ENCODE measurements at places on chromosomes 3 and 15.
A peak's percentile ranks its signal among the peaks of the same experiment; 100 is the strongest.

GRCh38 chr3:104437131-104437750 is 929.5 kb upstream of the ALCAM start:
- no peak for DNase-seq

DNA sequence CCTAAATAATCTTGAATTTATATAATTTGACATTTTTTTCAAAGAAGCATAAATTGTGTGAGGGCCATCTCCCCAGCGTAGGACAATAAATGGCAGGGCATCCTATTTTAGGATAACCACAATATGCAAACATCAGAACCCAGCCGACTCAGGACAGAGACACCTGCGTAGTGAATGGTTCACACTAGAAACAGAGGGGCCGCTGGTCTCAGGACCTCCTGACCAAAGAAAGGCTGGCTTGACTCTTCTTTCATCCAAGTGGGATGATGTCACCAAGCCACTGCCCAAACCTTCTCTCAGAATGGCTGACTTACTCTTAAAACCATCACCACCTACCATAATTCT is 162.1 kb downstream of the FOXP1 start:
- no peak for DNase-seq

DNA sequence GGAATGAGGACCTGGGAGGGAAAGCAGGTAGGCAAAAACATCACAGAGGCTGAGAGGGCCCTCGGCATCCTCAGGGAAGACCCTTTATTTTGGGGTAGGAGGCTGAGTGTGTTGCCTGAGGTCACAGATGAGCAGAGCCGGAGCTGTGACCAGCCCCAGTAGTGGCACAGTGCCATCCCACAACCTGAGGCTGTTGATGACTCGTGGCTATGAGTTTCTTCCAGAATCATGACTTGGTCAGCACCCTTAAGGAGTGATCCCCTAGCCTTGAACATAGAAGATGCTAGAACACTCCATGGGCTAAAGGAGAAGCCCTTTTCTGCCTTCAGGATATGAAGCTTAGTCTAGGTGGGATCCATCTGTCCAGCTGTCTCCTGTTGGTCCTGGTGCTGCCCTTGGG is 19.5 kb upstream of the CXCR6 start:
- DNase-seq, result no peak

DNA sequence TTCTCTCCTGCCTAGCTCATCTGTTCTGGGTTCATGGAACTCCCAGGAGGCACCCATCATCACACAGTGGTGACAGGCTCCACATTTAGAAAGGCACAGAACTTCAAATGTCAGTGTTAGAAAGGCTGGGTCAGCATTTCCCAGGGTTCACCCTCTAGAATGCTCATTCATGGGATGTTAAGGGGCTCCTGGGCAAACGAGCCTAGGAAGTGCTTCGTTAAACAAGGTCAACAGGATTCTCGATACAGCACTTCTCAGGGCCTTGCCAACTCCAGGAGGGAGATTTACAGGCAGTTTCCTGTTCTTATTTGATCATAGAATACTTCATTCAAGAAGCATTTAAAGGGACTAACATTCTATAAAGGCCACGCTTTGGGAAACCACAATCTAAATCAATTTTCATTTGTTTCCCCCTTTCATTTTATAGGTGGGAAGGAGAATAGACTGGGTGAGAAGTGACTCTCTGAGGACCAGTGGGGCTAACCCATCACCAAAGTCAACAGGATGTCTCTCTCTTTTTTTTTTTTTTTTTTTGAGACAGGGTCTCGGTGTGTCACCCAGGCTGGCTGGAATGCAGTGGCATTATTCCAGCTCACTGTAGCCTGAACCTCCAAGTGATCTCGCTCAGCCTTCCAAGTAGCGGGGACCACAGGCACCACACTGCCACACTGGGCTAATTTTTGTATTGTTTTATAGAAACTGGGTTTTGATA is 14.3 kb downstream of the IGDCC4 start:
- no peak for DNase-seq

GRCh38 chr3:52782412-52783210 is 5.2 kb downstream of the ITIH1 start:
- peak; percentile 1 for DNase-seq

GRCh38 chr15:32705446-32705845 is 12.4 kb upstream of the GREM1 start:
- no peak for DNase-seq

GRCh38 chr15:69652293-69652692 is 199.7 kb downstream of the RPLP1 start:
- no peak for DNase-seq

- DNase-seq, result no peak
Measured at GRCh38 chr3:117439812-117440211, 730.2 kb downstream of the TUSC7 start.

DNA sequence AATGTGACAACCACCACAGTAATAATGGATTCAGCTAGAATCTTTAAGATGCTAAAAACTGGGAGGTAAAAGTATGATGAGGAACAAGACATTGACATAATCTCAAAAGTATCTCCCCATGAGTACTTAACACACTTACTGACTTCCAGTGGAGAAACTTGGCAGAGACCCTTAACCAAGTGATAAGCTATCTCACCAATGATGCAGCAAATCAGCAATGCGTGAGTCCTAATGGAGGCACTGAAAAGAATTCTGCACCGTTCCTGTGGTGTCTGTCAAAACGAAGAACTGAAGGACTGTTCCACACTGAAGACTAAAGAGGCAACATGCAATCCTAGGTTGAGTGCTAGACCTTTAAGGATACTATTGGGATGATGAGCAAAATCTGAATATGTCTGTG is 67.9 kb upstream of the OCA2 start:
- DNase-seq, result no peak

- DNase-seq, result no peak
Measured at GRCh38 chr3:55885721-55886120, 398.6 kb upstream of the WNT5A start.

- no peak for DNase-seq
Measured at GRCh38 chr15:27418726-27419125, 447.7 kb downstream of the GABRG3 start.

- DNase-seq, result no peak
Measured at GRCh38 chr3:48187301-48187578, 977 bp downstream of the CDC25A start.

GRCh38 chr15:70726753-70727152 is 36.6 kb downstream of the UACA start:
- DNase-seq, result no peak

DNA sequence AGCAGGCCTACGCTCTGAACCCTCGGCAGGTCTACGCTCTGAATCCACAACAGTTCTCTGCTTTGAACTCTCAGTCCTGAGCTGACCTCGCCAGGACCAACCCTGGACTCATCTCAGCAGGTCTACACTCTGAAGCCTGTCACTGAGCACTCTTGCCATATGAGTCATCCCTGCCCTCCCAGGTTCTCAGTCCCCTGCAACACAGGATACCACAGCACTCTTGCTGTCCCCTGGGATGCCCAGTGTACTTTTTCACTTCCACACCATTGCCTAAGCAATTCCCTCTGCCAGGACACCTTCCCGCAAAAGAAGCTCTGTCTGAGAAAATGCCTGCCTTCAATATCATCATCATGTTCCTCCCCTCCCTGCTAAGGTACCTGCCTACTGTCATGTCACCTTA is 42.0 kb downstream of the NUP210 start:
- no peak for DNase-seq

All from left colon (tissue), 2 donors.